HL-60 (cell line): ENCODE measurements at places on chromosomes 11 and 22.
A peak's percentile ranks its signal among the peaks of the same experiment; 100 is the strongest.

GRCh38 chr11:10275714-10276113 is 18.3 kb downstream of the SBF2 start:
- DNase-seq = no peak

GRCh38 chr11:9947231-9947864 is 283.5 kb downstream of the SWAP70 start:
- no peak for DNase-seq

GRCh38 chr11:27997344-27997743 is 110.6 kb downstream of the KIF18A start:
- DNase-seq = peak; percentile 20

- DNase-seq = no peak
These were observed 35.5 kb upstream of the CD82 start for GRCh38 chr11:44529895-44530412.

DNA sequence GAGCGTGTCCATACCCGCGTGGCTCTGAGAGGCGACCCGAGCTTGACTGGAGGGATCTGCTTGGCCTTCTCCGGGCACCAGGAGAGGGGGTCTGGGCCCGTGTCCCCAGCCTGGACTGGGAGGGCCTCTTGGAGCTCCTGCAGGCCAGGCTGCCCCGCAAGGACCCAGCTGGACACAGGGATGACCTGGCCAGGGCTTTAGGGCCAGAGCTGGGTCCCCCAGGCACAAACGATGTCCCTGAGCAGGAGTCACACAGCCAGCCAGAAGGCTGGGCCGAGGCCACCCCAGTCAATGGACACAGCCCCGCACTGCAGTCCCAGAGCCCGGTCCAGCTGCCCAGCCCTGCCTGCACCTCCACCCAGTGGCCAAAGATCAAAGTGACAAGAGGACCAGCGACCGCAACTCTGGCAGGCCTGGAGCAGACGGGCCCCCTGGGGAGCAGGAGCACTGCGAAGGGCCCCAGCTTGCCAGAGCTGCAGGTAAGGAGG is 38.2 kb downstream of the TRIOBP start:
- DNase-seq = no peak

GRCh38 chr22:37601540-37602442 is 6.8 kb upstream of the GGA1 start:
- no peak for DNase-seq
